ENCODE measurements at places on chromosomes 11 and 22.
A peak's percentile ranks its signal among the peaks of the same experiment; 100 is the strongest.

- peak; percentile 52 for DNase-seq
Observed at GRCh38 chr22:31248138-31248745, 36.1 kb downstream of the LIMK2 start.

GRCh38 chr11:18307461-18308139, 14.3 kb downstream of the HPS5 start:
- DNase-seq, result no peak

GRCh38 chr22:23294221-23294620, 113.9 kb downstream of the BCR start:
- no peak for DNase-seq

GRCh38 chr11:61627850-61628661, 47.2 kb upstream of the SYT7 start:
- DNase-seq, result peak; percentile 72

DNA sequence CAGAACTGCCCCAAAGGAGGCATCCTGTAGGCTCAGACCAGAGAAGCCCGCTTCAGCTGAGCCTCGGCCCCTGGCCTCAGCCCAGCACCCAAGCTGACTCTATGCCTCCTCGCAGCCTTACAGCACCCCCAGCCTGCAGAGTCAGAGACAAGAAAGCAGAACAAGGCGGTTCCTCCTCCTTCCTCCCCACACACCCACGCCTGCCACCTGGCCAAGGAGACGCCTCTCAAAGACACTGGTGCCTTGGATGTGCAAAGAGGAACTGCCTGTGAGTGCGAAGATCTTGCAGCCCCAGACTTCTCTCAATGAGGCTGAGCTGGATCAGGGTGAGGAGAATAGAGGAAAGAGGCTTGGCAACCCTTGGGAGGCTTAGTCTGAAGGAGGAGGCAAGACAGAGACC, 60.2 kb downstream of the PDE2A start:
- DNase-seq, result peak; percentile 34

DNA sequence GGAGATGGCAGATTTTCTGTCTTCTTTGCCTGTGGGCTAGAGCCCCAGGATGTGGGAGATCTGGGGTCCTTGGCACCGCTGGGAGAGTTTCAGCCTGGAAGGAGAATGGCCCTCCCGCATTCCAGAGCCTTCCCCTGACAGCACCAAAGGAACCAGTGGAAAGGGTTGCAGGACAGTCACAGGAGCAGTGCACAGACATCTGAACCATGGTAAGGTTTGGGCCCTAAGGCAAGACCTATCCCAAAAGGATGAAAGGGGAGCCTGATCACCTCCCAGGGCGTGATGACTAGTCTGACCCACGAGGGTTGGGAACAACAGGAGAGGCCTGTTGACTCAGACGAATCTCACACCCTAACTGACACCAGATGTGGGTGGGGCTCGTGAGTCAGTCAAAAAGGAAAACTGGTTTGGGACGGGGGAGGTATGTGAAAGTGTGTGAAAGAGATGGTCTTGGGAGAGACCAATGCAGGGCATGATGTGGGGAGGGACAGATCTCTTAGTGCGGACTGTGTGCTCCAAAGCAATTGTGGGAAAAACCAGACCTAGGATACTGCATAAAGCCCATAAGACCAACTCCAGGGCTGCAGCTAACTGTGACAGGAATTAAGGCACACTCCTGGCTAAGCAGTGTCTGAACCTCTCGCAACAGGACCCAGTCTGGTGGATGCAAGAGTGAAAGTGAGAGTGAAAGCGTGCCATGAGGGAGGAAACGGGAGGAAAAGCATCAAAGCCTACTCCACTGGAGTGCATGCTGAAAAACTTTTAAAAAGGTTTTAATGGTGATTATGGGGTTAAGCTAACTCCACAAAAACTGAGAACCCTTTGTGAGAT, 39.1 kb upstream of the GLYAT start:
- no peak for DNase-seq

DNA sequence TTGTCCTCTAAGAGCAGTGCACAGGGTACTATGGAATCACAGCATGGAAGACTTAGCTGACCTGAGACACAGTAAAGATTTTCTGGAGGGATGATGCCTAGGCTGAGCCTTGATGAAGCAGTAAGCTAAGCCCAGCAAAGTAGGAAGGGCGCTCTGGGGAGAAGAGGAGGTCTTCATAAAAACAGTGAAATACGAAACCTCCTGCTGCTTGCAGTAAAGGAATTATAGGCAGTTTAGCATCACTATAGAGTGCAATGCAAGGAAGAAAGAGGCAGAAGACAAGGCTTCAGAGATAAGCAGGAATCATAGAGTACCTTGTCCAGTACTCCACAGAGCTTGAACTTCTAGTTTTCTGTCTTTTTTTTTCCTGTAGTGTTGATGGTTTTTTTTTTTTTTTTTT, 555.7 kb upstream of the CADM1 start:
- DNase-seq, result no peak

DNA sequence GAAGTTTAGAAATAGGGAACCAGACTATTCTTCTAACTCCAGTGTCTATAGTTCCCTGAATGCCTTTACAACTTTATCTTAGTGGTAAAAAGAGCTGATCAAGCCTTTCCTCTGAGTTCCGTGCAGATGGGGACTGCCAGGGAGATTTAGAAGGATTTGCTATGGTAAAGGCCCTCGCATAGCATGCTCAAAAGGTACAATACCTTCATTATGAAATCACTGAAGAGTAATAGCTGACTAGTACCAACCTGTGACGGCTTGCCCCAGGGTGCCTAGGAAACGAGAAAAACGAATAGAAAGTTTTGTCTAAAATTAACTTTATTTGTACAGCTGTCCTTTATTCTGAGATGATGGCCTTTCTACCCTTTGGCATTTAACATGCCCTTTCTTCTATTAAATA, 150.1 kb upstream of the ARHGAP42 start:
- no peak for DNase-seq

DNA sequence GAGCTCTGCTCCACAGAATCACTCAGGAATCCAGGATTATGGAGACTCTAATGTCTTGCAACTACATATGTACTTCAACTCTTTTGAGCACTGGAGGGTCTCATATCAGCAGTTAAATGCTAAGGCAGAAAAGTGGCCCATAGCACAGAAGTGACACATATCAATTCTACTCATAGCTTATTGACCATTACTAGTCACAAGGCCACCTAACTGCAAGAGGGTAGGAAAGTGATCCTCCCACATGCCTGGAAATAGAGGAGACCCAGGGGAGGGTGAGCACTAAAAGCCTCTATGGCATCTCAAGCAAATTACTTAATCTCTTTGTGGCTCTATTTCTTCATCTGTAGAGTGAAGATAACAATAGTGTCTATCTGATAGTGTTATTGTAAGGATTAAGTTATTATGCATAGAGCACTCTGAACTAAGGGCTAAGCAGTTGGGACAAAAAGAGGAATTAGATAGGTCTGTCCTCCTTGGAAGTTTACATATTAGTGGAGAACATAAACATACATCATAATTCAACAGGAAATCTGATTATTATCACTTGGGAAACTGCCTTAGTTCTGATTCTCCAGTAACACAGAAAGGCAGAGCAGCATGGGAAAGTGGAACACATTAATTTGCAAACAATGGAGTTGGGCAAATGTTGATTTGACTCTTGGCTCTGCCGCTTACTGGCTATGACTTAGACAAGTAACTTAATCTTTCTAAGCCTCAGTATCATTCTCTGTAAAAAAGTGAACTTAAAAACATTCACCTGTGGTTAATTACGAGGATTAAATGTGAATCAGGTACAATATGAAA, 25.1 kb upstream of the USP47 start:
- no peak for DNase-seq

DNA sequence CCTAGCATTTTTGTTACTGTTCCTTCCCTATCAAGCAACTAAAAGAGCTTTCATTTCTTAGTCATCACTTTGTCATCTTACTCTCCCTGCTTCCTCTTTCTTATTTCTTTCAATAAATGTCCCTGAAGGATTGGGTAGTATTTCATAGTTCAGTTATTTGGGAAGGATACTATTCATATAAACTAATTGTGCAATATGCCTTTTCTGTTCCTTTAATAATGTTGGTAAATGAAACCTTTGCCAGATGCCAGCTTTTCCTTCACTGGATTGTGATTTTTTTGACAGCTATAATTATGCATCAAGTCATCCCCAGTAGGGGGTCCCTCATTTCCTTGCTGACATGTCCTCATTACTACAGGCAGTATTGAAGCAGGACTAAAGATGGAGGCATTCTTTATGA, 101.7 kb downstream of the ATM start:
- no peak for DNase-seq

- no peak for DNase-seq
Observed at GRCh38 chr11:1157341-1157644, 460 bp upstream of the MUC5AC start.

DNA sequence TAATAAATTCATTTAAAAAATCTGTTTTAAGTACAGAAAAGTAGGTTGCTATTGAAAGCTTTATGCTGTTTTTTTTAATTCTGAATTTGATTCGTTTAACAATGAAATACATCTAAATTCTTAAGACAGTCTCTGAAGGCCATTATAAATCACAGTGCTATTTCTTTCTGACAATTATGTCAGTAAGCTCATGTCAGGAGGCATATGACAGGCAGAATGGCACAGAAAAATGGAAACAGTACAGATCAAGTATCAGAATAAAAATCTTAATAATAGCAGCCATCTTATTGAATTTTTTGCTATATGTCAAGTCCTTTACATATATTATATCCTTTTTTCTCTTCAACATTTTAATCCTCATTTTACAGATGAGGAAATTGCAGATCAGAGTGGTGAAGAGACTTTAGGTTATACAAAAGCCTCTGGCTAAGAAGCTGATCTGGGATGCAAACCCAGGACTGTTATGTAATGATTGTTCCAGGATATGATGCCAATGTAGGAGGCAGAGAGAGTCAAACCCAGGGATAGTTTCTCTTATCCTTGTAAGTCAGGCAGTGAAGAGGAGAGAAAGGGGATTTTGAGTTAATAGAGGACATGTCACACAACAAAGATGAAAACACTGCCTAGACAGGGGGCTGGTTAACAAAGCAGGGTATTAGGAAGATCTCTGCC, 283.1 kb upstream of the CCDC90B start:
- no peak for DNase-seq

- DNase-seq, result no peak
Observed at GRCh38 chr11:94583213-94583865, 16.2 kb downstream of the PIWIL4 start.

DNA sequence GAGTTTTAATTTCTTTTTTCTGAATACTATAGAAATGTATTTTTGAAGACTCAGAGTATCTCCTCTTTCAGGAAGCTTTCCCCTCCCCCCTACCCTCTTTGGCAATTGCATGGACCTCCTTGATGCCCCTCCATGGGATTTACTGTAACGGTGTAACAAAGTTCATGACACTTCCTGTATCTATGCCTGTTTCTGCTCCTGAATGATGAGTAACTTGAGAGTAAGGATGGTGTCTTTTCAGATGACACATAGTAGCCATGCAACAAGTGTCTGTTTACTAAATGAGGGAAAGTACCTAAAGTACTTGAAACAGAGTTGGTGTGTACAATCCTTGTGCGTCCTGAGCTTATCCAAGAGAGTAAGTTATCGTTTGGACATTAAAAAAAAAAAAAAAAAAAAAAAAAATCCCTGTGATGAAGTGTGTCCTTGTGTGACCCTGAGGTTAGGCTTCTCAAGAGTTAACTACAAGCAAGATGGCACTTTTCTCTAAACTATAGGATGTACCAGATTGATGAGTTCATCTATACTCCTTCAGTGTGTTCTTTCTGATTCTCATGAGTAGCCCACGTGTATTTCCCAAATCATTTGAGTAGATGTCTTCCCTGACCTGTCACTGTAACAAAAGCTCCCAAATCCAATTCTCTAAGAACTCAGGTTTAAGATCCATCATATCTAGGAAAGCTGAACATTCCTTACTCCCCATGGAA, 7.4 kb downstream of the ETS1 start:
- no peak for DNase-seq

DNA sequence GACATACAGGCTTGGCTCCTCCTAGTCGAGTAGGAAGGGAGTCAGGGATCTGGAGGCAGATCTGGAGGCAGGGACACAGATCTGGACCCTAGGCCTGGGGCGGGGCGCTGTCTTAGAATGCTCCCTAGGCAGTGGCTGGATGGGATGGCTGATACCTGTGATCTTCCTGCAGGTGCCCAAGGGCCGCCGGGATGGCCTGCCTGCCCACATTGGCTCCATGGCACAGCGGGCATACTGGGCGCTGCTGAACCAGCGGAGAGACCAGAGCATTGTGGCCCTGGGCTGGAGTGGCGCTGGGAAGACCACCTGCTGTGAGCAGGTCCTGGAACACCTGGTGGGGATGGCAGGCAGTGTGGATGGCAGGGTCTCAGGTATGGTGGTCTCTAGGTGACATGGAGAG, 35.4 kb downstream of the MYO18B start:
- DNase-seq, result no peak

- DNase-seq, result no peak
Observed at GRCh38 chr22:20010307-20011122, 6.1 kb downstream of the ARVCF start.

- DNase-seq, result no peak
Observed at GRCh38 chr22:22245935-22246525, 1.4 kb downstream of the VPREB1 start.

DNA sequence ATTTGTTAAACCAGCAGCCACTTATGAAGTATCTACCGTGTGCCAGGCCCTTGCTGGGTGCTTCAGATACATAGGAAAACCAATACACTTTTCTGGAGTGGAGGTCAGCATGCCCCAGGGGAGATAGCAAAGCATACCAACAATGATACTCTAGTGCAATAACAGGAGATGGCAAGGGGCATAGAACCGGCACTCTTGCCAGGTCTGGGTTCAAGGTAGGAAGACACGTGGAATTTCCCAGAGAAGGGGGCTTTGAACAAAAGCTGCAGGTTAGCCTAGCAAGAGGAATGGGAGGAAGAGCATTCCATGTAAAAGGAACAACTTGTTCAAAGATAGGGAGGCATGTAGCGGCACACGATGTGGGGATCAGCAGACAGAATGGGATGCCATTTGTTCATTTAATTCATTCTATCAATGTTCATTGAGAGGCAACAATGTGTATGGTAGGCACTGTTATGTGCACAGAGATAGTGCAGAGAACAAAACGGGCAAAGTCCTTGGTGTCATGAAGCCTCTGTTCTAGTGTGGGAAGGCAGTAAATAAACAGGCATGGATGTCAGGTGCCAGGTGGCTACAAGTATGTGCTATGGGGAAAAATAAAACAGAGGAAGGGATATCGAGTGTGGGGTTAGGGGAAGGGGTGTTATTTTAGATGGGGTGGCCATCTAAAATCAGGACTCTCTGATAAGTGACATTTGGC, 162.6 kb upstream of the E2F8 start:
- no peak for DNase-seq

- peak; percentile 37 for DNase-seq
Observed at GRCh38 chr11:72777755-72778278, 16.0 kb downstream of the STARD10 start.

- peak; percentile 11 for DNase-seq
Observed at GRCh38 chr11:113806406-113806805, 26.8 kb downstream of the CLDN25 start.

DNA sequence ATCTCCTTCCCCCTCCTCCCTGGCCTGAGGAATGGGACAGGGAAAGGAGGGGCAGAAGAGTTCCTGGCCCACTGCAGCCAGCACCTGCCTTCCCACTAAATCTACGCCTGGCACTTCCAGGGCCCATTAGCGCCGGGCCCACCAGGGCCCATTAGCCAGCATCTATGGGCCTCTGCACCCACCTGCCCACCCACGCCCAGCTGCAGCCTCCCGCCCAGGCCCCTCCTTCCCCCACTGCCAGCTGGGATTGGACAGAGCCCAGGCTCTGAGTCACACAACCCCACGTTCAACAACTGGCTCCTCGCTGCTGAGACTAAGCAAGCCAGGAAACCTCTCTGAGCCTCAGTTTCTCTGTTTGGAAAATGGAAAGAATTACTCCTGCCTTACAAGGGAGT, 48.7 kb downstream of the CYTH4 start:
- DNase-seq, result no peak
